ENCODE measurements at places on chromosomes 3 and 15. TPM values are rescaled to one million over a fixed set of nuclear protein-coding genes. Genes with fewer than 3 reads are reported as not detected.

The MCF2L2 gene
- 0.72 TPM for total RNA-seq

The CLRN1 gene
- not detected for total RNA-seq

The DNAJC19 gene
- total RNA-seq, result 34.4 TPM

The CCDC54 gene
- total RNA-seq, result not detected

The CHRNA7 gene
- 0.76 TPM for total RNA-seq

The KY gene
- not detected for total RNA-seq

All from esophagus mucosa (tissue), 1 donor.